ENCODE measurements at places on chromosomes 3 and 15.
A peak's percentile ranks its signal among the peaks of the same experiment; 100 is the strongest.

- no peak for DNase-seq
Measured at GRCh38 chr3:7271631-7272030, 410.7 kb downstream of the GRM7 start.

- no peak for DNase-seq
Measured at GRCh38 chr3:14430706-14431451, 28.5 kb downstream of the SLC6A6 start.

DNA sequence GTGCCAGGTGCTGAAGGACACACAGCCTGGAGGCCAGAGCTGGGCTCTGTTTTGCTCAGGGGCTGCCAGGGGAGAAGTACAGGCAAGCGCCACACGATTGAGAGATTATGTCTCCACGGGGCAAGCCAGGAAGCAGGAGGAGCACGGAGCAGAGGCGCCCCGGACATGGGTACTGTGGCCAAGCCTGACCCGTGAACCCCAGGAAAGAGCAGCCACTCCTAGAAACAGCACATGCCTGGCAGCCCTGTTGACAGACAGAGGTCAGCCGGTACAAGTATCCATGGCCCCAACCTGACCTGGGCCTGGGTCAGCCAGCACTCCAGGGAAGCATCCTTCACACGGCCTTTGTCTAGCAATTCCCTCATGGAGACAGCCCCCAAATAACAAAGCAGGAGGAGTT is 89.4 kb downstream of the ADAMTS17 start:
- DNase-seq, result no peak

DNA sequence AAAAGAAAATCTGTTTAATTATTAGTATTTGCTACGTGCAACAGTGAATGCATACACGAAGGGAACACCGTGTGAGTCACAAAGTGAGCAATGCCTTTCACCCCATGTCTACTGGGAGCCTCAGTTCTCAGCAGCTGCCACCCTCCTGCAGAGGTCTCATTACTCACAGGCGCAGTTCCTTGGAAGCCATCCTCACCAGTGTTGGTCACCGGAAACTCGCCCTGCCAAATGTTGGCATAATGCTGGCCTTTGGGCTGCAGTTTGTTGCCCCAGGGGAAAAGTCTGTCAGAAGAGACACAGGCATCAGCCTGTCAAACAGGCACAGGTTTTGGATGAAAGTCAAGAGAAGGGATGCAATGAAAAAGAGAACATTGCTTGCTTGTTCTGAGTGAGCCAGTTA is 50.1 kb downstream of the SUMF1 start:
- peak; percentile 5 for DNase-seq

- no peak for DNase-seq
Measured at GRCh38 chr3:70702132-70702531, 389.7 kb upstream of the MDFIC2 start.

DNA sequence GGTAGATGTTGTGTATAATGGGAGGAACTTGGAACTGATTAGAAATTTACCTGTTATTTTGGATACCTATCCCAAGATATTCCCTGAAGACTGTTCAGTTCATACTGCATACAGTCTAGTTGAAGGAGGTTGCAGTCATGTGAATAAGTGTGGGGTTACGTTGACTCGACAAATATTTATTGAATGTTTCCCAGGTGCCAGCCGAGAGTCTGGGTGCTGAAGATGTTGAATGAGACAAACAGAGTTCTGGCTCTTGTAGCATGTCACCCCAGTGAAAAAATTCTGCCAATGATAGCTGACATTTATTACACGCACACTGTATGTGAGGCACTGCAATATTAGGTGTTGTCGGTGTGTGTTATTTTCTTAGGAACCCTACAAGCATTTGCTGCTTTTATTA is 176.0 kb downstream of the KCNMB2 start:
- no peak for DNase-seq

Measured in stimulated activated CD4-positive, alpha-beta T cell treated with anti-CD3 and anti-CD28 coated beads, Interleukin-12 subunit alpha, Interleukin-12 subunit beta, amount 100 ng/mL, for 24 hours (primary cell).